Fibroblast of skin of scalp (primary cell): ENCODE measurements at places on chromosomes 12 and 14.
A peak's percentile ranks its signal among the peaks of the same experiment; 100 is the strongest.

DNA sequence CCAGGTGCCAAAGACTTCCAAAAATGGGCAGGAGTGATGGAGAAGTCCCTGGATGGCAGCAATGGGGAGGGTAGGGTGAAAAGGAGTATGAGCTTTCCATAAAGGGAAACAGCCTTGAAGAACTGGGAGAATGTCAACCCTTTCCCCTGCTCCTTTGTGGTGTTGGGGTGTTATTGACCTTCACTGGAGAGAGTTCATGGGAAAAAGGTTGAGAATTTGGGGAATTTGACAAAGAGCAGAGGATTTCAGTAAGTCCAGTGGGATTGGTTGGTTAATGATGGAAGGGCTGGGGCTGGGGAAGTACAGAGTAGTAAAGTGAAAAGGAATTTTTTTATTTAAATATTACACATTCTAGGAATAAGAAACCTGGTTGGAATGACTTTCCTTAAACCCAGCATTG, 116.6 kb downstream of the ERC1 start:
- peak; percentile 43 for DNase-seq

GRCh38 chr12:69083689-69084088, 150.7 kb upstream of the CPM start:
- DNase-seq: no peak

DNA sequence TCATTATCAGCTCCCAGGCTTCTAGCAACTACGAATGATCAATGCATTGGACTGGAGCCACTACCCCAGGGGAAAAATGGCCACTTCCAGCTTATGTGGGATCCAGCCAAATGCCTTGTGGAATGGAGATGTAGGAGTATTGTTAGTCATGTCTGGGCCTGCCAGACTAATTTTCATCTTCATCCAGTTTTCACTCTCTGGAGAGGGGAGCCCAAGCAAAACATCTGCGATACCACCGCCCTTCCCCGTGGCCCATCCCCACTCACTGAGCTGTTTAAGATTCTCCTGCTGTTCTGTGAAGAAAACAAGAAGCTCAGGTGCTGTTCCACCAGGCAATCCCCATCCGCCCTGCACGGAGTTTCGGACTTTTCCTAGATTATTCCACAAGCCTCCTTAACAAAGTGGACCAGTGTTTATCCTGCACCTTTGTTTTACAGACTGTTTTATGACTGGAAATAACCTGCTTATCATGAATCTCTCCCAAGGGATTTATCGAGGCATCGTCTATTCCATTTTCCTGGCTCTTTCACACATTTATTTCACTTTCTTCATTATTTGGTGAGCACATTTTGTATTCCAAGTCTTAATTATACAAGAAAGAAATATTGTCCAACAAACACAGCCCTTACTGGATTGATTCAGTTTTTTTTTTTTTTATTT, 35.5 kb upstream of the MAX start:
- DNase-seq: no peak

- DNase-seq: no peak
Observed at GRCh38 chr12:93335603-93336162, 42.0 kb upstream of the NUDT4 start.

- DNase-seq: no peak
Observed at GRCh38 chr14:64950889-64951288, 8.3 kb upstream of the GPX2 start.

- no peak for DNase-seq
Observed at GRCh38 chr12:92096346-92097136, 49.1 kb downstream of the BTG1 start.

DNA sequence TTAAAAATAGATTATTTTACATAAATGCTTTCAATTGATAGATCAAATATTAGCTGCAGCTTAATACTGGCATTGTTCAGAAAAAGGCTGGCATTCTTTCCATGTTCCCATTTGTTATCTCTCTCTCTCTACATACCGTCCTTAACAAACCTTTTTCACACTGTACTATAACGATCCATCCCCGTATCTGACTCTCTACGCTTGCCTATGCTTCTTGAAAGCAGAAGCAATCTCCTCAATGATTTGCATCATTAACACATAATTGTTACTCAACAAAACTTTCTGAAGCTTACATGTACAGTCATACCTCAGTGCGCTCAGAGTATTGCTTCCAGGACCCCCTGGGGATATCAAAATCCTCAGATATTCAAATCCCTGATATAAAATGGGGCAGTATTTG, 89.7 kb downstream of the TMTC1 start:
- DNase-seq: no peak

GRCh38 chr14:72557671-72558070, 336.2 kb downstream of the DPF3 start:
- no peak for DNase-seq

DNA sequence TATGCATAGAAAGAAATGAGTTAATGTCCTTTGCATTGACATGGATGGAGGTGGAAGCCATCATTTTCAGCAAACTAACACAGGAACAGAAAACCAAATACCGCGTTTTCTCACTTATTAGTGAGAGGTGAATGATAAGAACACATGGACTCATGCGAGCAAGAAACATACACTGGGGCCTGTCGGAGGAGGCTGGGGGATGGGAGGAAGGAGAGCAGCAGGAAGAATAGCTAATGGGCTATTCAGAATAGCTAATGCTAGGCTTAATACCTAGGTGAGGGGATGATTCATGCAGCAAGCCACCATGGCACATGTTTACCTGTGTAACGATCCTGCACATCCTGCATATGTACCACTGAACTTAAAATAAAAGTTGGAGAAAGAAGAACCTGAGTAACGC, 29.1 kb upstream of the SYT1 start:
- DNase-seq: no peak

GRCh38 chr12:12976366-12976765, 23.7 kb downstream of the HEBP1 start:
- DNase-seq: peak; percentile 92
